Right ventricle myocardium superior (tissue), 1 donor: ENCODE measurements at places on chromosomes 13 and 19. TPM values are rescaled to one million over a fixed set of nuclear protein-coding genes. Genes with fewer than 3 reads are reported as not detected.

DNA sequence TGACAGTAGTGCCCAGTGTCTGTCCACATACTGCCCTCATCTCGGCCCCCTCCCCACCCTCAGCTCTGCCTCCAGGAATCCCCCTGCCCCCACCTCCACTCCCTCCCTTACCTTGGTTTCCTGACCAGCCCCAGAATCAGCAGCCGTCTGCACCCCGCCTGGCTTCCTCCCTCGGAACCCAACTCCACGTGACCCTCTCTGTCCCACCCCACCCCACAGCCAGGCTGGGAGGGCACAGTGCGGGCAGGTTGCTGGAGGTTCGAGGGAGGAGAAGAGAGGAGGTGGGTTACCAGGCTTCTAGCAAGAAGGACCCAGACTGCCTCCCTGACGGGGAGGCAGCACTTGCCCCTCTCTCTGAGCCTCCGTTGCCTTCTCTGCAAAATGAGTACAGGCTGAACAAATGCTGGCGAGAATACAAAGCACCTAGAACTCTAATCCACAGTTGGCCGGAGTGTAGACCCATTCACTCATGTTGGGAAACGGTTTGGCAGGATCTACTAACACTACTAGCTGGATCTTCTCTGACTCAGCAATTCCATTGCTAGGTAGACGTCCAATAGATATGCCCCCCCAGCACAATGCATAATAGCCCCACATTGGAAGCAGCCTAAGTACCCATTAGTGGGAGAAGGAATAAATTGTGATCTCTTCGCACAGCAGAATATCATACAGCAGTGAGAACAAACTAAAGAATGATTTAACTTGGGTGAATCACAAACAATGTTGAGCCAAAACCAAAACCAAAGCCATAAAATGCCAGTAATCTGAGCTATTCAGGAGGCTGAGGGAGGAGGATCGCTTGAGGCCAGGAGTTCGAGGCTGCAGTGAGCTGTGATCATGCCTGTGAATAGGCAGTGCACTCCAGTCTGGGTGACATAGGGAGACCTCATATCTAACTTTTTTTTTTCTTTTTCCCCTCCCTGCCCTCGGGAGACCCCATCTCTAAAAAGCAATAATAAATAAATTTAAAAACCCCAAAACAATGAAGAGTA is at the start of gene RASAL3:
RASAL3 (minus strand) TSS at position 151 of the 992 bp plus-strand sequence. CDS start 186 bp downstream, outside the sequence.
- DNase-seq, result no peak

GRCh38 chr19:42683917-42684513 is 56.3 kb downstream of the PSG3 start:
- DNase-seq, result no peak

Gene PAN3
- 8.1 TPM for total RNA-seq

Gene CCNA1
- not detected for total RNA-seq

DNA sequence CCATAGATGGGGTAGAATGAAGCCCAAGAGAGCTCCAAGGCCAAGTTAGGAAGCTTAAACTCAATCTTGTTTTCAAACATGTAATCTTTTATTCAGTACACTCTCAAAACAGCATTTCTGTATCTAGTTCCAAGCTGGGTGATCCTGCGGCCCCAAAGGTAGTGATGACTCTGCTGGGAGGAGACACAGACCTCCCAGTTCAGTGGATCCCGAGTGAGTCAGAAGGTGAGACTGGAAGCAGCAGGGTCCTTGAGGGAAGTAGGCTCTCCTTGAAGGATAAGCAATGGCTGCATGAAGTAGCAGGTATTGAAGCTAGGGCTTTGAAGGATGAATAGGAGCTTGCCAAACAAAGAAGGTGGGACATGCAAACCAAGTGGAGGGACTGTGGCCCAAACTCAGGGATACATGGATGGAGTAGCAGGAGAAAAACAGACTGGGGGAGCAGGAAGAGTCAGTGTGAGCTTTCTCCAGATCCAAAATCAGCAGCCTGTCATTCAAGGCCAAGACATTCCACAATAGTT is 9.6 kb downstream of the TINCR start:
- DNase-seq, result no peak

Gene DAND5
- total RNA-seq, result 9.1 TPM

- DNase-seq, result no peak
Observed at GRCh38 chr13:94160875-94161274, 318.6 kb downstream of the DCT start.

DNA sequence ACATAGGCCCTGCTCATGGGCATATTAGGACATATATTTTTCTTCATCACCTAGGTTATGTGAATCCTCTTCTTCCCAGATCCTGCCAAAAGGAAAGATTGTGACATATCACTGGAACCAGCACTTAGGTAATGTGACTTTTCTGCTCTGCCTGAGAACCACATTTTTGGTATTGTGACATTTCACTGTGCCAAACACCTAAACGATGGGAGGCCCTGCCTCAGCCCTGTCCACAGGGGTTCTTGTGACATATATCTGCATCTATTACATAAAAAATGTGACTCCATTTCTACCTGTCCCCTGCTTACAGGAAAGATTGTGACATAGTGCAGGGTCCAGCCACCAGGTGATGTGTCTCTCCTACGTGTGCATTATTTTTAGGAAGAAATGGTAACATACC is 18.5 kb upstream of the ZNF730 start:
- no peak for DNase-seq

DNA sequence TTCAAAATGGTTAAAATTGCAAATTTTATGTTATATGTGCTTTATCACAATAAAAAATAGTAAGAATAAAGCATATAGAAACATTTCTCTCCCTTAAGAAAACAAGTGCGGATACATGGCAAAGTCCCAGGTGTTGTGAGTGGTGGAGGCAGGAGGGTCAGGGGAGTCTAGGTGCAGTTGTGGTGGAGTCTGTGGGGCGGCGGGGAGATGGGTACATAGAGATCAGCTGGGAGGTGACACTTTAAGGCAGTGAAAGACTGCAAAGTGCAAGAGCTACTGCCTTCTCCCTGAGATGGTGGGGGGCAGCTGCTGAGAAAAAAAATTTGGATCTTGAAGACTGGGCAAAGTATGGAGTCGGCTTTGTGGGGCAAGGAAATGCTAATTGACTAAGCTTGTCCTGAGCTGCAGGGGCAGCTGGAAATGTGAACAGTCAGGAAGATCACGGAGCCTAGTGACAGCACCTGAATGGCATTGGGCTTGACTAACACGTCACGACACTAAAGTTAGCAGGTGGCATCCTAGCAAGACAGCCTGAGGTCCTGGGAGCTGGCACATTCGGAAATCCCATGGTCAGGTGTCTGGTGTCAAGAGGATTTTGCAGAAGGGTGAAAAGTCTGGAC is 72.9 kb upstream of the IRS2 start:
- DNase-seq, result no peak

Gene LATS2
- total RNA-seq, result 22.5 TPM

Gene TMC4
- 0.91 TPM for total RNA-seq

- no peak for DNase-seq
Observed at GRCh38 chr13:30615481-30615865, 2.2 kb upstream of the USPL1 start.
